ENCODE measurements at places on chromosomes 16 and 17.

DNA sequence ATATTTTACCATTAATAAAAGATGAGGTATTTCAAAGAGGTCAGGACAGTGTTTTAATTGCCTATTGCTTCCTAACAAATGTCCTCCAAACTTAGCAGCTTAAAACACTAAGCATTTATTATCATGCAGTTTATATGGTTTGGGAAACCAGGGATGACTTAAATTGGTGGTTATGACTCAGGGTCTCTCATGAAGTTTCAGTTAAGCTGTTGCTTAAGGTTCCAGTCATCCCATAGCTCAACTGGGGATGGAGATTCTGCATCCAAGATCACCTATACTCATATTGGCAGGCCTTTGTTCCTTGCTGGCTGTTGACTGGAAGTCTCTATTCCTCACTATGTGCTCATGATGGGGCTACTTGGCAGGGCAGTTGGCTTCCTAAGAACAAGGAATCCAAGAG is 1329.9 kb upstream of the GOT2 start:
- no peak for DNase-seq

DNA sequence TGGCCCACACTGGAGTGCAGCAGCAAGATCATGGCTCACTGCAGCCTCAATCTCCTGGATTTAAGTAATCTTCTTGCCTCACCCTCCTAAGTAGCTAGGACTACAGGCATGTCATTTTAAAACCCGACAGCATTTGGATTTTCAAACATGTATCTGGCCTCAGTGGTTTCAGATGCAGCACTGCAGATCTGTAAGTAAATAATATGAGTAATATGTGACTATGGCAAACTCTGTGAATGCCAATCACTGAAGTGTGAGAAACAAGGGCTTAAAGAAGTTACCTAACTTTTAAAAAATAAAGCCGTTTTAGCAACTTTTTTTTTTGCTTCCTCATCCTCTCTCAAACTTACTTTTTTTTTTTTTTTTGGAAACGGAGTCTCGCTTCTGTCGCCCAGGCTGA is 11.9 kb downstream of the CEP20 start:
- DNase-seq = no peak

- DNase-seq = no peak
Observed at GRCh38 chr17:72772331-72772821, 320.1 kb downstream of the SLC39A11 start.

GRCh38 chr16:12674071-12674470 is 129.6 kb downstream of the CPPED1 start:
- no peak for DNase-seq

- DNase-seq = no peak
Observed at GRCh38 chr17:46727572-46728348, 90.7 kb downstream of the WNT3 start.

DNA sequence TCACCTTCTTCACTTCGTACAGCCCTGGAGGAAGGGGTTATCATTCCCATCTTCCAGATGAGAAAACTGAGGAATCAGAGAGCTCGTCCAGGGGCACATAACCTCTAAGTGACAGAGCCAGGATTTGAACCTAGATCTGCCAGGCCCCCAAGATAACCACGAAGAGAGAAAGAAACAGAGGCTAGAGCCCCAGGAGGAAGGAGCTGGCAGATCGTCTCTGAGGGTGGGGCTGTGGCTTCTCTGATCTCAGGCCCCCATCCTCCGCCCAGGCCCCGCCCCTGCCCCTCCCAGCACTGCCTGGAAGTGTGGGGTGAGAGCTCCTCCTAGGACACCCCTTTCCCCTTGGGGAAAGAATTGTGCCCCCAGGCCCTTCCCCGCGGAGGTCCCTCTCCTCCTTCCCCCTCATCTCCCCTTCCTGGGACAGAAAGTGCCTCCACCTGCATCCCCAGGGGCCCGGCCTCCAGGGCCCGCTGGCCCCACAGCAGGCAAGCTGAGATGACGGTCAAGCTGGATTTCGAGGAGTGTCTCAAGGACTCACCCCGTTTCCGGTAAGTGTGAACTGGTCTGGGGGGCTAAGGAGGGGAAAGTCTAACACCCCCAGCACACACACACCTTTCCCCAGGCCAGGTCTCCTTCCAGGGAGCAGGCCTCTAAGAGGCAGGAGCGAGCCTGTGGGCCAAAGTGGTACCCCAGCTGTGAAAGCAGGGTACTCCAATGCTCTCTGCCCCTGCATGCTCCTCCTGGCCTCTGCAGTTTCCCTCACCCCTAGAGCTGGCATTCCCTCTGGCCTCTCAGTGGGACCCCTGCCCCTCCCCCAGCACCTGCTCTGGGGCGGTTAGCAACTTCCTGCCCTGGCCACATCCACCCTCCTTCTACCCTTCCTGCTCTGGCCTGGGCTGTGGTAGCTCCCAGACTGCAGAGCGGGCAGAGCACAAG is at the start of gene ACAP1:
TSS of gene ACAP1 (plus strand) at position 290 of the 936 bp plus-strand sequence. CDS start at position 496, 206 bp downstream.
- DNase-seq = peak; percentile 96

GRCh38 chr17:56832446-56832845 is 1.3 kb downstream of the C17orf67 start:
- DNase-seq = no peak

DNA sequence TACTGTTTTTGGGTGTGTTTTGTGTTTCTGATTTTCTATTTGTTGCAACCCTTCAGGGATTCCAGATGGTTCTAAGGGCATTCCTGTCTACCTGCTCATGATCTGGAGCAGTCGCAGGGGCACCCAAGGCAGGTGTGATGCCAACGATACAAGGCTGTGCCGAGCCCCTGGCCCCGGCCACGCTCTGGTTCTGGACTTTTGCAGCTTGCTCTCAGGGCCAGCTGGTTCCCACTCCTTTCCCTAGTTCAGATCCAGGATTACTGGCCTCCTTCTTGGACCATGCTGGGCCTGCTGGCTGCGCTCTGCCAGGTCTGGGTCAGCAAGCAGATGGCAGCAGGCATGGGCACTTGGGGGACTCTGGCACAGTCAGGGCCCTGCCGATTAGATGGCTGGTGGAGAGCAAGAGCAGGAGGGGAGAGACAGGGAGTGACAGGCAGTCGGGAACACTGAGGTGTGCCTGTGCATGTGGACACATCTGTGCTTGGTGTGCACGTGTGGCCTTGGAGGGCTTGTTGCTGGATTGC is 15.2 kb upstream of the RAP1GAP2 start:
- no peak for DNase-seq

- no peak for DNase-seq
Observed at GRCh38 chr16:19710991-19711545, 7.0 kb downstream of the KNOP1 start.

- DNase-seq = no peak
Observed at GRCh38 chr16:57993438-57993837, 7.0 kb downstream of the ZNF319 start.

GRCh38 chr16:63312346-63312745 is 1276.1 kb upstream of the CDH8 start:
- no peak for DNase-seq

GRCh38 chr17:12769981-12770380 is 19.3 kb upstream of the ARHGAP44 start:
- DNase-seq = no peak

DNA sequence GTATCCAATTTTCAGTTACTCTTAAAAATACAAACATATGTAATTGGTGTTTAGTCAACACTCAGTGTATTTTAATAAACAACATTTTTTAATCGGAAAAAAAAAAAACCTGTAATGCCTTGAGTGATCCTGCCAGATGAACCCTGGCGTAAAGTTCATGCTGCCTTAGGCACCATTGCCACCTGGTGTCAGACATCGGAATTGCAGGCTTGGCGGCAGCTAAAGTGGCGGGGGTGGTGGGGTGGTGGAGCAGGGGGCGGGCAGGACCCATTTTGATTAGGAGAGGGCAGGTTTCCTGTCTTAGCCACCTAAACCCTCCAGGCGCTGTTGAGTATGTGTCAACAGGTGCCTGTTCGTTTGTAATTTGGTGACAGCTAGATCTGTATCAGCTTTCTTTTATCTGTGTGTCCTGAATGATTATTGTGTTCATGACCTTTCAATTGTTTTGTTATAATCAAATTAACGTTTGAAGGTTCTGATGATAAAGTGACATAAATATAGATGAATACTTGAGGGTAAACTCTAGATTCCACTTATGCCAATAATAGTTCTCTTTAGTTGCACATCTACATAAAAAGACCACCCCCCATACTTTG is 588.7 kb downstream of the CDH13 start:
- peak; percentile 16 for DNase-seq

- no peak for DNase-seq
Observed at GRCh38 chr17:5815396-5815795, 231.1 kb upstream of the NLRP1 start.

DNA sequence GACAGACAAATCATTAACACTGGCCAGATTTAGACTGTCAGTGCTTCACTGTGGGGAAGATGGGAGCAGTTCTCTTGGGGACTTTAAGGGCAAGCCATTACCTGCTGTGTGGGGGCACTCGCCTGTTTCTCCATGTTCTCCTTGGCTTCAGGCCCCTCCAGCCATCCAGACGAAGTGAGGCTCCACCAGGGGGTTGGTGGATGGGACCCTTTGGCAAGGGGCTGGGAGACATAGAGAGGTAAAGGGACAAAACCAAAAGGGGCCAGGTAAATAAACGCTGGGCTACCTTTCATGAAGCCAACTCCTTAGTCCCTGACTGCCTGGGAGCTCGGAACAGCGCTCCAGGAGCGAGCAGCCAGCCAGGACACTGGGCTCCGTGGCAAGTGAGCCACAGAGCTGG is 14.0 kb downstream of the TBX4 start:
- DNase-seq = no peak
